Kidney epithelial cell (primary cell): ENCODE measurements at places on chromosomes 1 and 21.

DNA sequence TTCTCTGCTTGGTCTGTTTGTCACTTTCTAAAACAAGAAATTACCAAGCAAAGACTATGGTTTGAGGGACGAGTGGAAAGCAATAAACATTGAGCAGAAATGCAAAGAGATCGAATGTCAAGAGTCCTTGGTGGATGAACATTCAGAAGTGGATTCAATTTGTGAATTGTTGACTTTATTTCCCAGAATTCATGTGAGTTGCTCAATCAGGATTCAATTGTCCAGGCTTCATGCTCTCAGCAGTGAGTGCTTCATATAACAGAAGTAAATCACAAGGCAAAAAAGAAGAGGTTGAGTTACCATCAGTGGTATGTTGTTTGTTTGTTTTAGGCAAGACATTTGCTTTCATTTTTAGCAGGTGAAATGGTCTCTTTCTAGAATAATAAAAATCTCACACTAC is 31.9 kb downstream of the NGF start:
- DNase-seq, result no peak

DNA sequence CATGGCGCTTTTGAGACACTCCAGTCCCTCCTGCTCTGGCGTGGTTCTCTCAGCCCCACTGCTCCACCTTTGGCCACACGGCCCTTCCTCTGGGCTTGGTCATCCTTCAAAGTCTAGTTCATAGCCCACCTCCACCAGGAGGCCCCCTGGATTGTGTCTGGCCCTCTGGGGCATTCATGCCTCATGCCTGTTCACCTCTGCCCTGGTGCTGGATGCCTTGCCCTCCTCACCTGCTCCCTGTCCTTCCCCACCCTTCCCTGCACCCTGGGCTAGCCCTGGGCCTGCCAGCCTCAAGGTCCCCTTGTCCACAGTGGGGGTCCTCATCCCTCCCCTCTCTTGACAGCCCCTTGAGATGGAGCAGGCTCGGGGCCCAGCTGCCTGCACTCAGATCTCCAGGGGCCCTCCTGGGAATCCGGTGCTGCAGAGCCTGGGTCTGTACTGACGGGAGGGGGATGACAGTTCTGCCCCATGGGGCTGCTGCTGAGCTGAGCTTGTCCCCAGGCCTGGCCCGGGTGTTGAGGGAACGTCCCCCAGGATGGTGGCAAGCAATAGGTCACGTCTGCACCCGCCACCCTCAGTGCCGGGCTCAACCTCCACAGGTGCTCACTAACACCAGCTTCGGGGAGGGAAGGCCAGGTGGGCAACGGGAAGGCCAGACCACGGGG is 18.4 kb downstream of the PRXL2B start:
- DNase-seq, result no peak

DNA sequence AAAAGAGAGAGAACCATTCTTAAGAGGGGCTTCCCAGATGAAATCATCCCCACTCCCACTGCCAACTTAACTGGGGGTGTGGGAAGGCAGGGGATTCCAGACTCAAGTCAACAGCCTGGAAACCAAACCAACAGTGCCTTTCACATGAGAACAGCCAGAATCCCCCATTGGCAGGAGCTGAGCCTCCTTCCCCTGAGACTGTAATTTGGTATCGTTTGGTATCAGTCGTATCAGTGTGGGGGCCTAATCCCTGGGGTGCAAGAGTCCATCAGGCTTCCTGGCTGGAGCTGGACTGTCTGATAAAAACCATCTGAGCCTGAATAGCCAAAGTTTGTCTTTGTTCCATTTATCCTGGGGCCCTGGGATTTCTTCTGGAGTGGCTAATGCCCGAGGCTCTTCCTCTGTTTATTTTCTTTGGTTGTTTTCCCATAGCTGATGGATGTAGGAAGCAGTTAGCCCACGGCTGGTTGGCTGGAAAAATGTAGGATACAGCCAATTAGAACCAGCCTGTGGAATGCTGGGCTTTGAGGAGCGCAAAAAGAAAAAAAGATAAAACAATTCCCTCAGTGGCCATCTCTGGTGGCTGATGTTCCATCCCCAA is 84.6 kb downstream of the LAMC2 start:
- no peak for DNase-seq

DNA sequence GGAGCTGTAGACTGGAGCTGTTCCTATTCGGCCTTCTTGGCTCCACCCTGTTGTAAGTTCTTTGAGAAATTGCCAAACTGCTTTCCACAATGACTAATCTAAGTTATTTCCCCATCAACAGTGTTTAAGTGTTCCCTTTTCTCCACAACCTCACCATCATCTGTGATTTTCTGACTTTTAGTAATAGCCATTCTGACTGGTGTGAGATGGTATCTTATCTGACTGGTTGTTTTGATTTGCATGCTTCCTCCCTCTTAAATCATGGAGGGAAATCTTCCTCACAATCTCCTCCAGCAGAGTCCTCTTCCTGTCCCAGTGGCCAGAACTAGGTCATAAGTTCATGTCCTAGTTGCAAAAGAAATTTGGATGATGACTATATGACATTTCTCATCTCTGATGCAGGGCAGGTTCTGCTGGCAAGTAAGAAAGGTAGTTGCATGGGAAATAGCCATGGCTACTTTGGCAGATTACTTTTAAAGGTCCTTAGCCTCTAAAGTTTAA is 294.0 kb downstream of the LRRC40 start:
- no peak for DNase-seq

GRCh38 chr1:230379928-230380327 is 46.2 kb downstream of the PGBD5 start:
- no peak for DNase-seq

- DNase-seq, result no peak
These were observed 73.2 kb upstream of the GADD45A start for GRCh38 chr1:67611846-67612245.

- no peak for DNase-seq
These were observed 60.3 kb downstream of the GALNT2 start for GRCh38 chr1:230127105-230128054.

DNA sequence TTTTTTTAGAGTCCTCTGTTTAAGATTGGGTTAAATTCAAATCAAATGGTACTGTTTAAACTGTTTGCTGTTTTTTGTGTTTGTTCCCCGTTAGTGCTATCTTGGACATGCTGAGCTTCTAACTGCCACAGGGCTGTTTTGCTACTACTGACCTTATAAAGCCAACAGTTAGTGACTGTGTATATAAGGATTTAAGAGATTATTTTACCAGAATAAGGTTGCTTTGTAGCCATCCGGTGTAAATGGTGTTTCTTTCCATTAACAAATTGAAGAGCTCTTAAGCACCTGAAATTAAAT is 37.0 kb downstream of the ZNF281 start:
- no peak for DNase-seq

- DNase-seq, result no peak
These were observed 211.0 kb downstream of the PTPRU start for GRCh38 chr1:29447368-29447767.

DNA sequence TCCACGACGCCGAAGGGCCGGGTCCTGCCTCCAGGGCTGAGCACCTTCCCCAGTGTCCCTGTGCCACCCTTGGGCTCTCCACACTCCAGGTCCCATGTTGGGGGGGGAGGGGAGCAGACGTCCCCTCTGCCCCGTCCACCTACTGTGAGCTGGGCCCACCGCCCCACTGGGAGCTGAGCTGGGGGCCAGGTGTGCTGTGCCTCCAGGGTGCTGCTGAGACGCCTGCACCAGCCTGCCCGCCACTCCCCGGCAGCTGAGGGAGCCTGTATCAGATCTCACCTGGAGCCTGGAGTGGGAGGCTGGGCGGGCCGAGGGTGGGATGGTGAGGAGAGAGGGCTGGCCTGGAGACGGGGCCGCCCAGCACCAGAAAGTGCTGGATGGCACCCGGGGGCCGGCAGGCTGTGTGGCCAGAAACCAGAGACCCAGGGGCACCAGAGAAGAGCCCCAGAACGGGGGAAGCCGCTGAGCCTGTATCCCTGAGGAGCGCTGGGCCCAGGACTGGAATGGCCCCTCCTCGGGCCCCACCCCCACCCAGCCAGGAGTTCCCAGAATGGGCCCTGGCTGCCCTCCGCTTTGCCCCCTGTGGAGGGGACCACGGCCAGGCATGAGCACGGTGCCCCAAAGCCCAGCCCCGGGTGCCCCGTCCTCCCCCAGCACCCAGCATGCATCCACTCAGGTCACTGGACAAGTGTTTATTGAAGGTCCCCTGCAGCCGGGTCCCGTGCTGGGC is 3.4 kb downstream of the TNFRSF18 start:
- DNase-seq, result no peak

DNA sequence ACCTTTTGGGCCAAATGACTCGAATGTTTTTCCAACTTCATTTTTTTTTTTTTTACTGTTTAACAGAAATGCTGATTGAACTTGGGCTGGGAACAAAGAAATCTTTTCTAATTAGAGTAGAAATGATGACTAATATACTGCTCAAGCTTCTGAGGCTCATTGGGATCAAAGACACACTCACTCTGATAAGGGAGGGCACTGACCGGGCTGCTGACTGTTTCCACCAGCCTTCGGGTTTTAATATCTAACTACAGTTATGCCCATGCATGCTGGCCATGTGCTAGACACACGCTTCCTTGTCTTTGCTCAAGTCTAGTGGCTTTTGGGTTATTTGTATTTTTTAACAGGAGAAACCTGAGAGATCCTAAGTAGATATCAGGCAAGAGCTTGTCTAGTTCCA is 16.8 kb downstream of the ZBTB18 start:
- DNase-seq, result peak; percentile 56

DNA sequence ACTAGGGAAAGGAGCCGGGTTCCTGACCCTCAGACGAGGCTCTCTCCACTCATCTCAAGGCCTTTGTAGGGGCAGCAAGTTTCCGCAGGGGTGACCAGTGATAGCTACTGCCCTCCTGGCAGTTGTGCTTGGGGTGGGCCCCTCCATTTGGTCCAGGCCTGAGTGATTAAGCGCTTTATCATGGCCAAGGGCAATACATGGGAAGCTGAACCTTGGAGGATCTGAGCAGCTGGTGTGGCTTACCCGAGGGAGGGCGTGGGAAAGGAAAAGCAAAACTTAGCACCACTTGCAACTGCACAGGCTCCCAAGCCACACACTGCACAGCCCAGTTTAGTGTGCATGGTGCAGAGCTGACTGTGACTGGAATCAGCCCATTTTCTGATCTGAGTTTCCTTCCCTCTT is 47.8 kb downstream of the GADD45A start:
- no peak for DNase-seq

GRCh38 chr1:68057564-68057963 is 7.1 kb upstream of the DIRAS3 start:
- DNase-seq, result no peak

DNA sequence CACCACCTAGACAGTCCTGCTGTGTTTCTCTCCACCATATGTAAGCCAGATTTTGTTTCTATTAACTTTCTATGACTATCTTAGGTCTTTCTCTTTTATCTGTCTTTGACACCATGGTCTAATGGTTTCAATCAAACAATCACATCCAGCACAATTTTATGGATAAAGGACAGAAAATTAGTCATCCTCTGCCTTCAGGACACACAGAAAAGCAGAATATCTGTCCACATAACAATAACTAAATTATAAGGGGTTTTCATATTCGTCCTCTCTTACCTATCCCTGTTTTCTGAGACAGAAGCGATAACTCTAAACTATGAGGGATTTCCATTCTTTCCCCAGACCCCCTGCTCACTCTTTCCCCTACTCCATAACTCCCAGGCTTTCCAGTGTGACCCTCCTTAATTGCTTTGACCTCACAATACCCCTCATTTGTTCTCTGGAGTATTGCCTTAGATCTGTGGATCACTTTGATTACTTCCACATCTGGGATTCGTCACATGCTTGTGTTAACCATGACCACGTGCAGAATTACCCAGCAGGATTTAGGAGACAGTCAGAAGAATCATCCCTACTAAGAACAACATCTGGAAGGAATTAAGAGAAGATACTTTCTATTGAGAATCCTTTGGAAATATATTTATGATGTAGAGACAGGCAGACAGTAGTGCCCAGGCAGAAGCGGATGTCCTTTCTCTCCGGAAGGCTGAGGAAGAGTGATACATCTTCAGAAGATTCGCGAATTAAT is 108.2 kb upstream of the GREM2 start:
- no peak for DNase-seq

DNA sequence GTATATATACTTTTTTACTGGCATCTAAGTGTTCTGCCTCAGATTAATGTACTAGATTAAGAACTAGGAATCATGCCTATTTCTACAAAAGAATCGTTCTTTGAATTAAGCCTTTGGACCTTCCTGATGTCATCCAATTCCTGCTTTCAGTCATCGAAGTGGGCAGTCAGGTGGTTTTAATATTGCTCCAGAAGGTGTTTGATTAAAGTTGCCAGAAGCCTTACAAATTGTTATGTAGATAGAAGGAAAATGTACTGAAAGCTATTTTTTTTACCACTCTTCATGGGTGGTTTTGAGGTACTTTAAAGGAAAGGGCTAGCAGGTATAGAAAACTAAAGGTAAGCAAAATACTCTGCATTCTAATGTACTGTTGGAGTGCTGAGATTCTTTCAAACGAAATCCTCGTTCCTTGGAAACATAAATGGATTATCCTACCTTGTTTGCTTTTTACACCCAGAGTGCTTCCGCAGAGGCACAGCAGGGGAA is 716 bp downstream of the CTBS start:
- no peak for DNase-seq

GRCh38 chr1:116794371-116794770 is 40.1 kb downstream of the CD2 start:
- DNase-seq, result no peak

DNA sequence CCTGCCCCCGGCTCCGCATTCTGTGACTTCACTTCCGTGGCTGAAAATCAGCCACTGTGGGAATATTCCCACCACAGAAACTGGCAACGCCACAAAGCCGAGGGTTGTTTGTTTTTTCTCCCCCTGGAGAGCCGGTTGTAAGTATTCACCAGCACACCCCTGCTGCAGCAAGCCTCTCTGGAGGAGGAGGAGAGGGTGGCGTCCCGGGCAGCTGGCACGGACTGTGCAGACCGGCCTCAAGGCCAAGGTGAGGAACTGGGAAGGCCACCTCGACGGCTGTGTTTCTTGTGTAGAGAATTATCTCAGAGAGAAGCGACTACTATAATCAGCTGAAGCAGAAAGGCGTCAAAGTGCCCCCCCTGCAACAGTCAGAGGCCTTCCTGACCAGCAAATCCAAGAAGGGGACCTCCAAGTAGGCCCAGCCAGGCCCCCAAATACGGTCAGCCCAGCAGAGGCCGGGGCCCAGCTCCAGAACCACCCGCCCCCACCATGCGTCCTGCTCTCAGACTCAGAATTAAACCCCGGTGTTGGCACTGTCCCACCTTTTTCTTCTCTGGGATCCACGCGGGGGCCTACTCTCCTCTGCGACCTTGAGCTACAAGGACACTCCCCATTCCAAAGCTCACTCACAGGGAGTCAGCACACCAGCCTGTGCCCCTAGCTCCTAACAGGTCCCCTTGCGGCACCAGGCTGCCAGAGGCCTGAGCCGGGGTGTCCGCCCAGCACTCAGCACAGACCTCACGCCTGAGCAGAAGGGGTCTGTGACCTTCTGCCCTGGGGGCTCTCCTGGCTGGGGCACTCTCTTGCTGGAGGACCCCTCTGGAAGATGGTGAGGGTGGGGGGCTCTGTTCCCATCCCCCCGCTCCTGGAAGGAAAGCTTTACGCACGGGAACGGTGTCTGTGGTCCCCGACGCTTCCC is 1.2 kb upstream of the SMIM1 start:
- DNase-seq, result no peak

GRCh38 chr1:186994897-186995296 is 166.1 kb downstream of the PLA2G4A start:
- no peak for DNase-seq
